ENCODE measurements at places on chromosomes 16 and 17.

DNA sequence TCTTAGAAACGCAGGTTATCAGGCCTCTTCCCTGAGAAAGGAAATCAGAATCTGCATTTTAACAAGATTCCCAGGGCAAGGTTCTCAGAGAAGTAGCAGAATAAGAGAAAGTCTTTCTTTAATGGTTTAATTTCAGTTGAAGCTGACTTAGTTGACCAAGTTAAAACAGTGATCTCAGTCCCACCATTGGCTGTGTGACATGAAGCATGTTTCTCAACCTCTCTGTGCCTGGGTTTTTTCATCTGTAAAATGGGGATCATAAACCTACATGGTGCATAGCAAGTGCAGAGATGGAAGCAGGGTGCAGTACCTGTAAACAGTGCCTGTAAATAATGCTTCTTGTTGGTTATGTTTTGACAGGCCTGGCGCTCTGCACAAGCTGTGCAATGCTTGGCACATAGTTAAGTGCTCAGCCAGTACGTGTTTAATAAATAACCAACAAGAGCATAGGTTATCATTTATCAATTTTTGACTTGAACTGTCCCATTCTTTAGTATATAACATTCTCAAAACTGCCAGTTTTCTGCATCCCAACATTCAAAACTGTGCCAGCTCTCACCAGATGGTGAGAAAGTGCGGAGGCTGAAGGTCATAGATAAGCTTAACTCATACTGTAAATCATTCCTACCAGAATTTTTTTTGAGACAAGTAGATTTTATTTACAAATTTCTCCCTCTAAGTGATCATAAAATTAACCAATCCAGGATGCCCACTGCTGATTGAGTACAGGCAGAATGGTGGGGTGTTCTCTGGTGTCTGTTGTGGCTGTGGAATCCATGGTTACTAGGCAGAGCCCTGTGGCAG is 6.9 kb downstream of the C17orf67 start:
- no peak for DNase-seq

DNA sequence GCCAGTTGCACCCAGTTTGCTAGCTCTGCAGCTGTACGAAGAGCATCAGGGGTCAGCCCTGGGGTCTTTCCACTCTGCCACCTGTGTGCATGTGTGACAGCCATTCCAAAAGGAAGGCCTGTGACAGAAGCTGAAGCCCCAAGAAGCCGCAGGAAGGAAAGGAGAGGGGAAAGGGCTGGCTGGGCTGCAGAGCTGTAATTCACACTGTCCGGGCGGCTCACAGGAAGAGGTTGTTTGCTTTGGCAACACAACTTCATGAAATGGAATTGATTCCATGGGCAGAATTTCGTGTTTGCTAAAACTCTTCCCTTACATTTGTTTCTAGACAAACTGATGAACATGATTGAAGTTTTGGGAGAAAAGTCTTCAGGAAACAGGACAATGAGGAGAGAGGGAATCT is 14.8 kb downstream of the TMEM204 start:
- DNase-seq = no peak

GRCh38 chr16:20191566-20191965 is 117.9 kb upstream of the GPR139 start:
- no peak for DNase-seq

DNA sequence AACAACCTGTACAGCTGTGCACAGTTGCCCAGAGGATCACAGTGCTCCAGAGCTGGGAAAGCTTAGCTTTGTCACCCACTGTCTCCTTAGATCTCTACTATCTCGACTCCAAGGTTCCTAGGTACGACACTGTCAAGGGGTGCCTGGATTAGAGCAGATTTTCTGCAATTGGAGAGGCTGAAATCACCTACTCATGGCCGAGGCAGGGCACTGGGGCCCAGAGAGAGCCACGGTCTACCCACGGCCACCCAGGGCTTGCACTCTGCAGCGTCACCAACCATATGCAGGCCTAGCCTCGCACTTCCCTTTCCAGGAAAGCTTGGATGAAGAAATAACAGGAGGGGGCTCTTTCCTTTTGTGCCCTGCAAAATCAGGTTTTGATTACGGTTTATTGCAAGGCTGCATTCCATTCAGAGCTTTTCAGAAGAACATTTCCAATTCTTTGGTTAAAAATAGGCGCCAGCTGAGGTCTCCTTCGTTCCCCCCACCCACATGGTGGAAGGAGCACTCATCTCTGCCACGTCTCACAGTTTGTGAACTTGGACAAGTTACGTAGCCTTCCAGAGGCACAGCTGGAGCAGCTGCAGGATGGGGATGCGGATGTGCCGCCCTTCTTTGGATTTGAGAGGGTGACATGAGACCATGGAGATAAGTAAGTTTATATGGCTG is 80.0 kb downstream of the IRX5 start:
- DNase-seq = no peak

DNA sequence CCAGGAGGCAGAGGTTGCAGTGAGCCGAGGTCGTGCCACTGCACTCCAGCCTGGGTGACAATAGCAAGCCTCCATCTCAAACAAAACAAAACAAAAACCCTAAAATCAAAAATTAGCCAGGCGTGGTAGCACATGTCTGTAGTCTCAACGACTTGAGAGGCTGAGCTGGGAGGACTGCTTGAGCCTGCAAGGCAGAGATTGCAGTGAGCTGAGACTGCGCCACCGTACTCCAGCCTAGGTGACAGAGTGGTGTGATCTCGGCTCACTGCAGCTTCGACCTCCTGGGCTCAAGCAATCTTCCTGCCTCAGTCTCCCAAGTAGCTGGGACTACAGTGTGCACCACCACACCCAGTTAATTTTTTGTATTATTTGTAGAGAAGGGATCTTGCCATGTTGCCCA is 87.6 kb downstream of the MYH11 start:
- DNase-seq = no peak

DNA sequence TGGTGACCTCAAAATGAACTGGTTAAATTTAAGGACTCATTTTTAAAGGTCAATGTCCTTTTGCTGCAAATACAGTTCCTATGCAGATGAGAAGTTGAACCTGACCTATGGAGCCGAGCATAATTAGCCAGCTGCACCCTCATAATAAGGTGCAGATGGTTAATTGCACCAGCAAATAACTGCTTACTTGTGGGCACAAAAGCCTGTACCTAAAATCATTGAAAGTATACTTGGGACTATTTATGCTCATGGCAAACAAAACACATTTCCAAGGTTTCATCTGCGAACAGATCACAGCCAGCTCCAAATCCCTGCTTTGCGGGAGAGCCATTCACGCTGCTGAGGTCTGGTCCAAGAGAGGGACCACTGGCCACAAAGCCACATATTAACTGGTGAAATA is 13.0 kb downstream of the HYDIN start:
- DNase-seq = no peak

DNA sequence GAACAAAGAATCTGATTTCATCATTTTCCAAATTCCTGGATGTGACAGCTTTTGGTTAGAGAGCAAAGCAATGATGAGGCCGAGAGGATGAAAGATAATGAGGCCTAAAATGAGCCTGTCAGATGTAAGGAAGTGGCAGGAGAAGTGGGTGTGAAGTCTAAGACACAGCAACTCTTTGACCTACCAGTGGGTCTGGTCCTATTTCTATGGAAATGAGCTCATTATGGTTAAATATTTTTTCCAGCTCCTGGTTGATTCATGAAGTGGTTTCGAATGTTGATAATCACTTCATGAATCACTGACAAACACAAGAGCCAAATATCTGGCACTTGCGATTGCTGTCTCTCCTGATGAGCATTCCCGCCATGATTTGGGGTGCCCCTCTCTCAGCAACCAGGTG is 273.3 kb upstream of the CDH5 start:
- DNase-seq = no peak

DNA sequence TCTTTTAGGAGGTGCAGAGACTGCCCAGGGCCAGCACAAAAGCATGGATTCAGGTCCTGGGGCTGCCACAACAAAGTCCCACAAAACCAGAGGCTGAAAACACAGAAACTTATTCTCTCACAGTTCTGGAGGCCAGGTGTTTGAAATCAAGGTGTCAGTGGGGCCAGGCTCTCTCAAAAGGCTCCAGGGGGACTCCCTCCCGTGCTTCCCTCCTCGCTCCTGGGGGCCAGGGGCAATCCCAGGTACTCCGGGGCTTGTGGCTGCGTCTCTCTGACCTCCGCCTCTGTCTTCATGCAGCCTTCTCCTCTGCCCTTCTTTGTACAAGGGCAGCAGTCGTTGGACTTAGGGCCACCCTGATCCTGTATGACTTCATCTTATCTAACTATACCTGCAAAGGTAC is 8.3 kb upstream of the RBFOX3 start:
- no peak for DNase-seq

DNA sequence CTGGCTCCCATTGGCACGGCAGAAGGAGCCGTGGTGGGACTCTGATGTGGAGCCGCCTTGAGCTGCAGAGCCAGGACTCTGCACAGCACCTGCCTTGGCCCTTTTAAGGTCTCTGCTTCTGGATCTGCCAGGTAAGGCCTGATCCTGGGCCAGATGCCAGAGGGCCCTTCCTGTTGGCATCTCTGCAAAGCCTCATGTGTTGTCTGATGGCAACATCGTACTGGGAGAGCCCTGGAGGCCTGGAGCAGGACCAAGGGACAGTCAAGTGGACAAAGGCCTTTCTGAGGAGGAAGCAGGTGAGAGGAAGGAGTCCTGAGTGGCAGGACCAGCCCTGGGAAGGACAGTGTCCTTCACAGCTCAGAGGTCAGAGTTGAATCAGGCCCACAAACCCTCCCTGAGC is 26.1 kb downstream of the SOCS1 start:
- DNase-seq = no peak

- DNase-seq = no peak
Observed at GRCh38 chr17:44356241-44356640, 7.4 kb downstream of the FAM171A2 start.

DNA sequence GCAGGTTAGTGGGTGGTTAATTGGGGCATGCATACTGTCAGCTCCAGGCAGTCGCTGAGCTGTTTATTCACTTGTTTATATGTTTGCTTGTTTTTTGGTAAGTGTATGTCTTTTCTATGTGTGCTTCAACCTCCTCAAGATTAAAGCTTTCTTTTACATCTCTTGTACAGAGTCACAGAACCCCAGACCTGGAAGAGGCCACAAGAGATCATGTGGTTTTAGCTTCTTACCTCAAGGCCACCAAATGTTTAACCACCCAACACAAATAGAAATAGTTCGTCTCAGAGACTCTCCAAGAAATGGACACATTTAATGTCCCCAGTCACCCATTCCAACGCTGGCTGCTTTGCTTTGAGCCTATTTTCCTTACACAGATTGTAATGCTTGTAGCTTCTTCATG is 11.8 kb upstream of the TMEM98 start:
- DNase-seq = no peak

- no peak for DNase-seq
Observed at GRCh38 chr17:27289856-27290255, 4.1 kb upstream of the WSB1 start.

GRCh38 chr17:57523926-57524632 is 221.0 kb downstream of the CCDC182 start:
- DNase-seq = no peak

- no peak for DNase-seq
Observed at GRCh38 chr16:57795431-57795878, 6.8 kb downstream of the KIFC3 start.

- no peak for DNase-seq
Observed at GRCh38 chr16:17431012-17431411, 39.7 kb downstream of the XYLT1 start.

DNA sequence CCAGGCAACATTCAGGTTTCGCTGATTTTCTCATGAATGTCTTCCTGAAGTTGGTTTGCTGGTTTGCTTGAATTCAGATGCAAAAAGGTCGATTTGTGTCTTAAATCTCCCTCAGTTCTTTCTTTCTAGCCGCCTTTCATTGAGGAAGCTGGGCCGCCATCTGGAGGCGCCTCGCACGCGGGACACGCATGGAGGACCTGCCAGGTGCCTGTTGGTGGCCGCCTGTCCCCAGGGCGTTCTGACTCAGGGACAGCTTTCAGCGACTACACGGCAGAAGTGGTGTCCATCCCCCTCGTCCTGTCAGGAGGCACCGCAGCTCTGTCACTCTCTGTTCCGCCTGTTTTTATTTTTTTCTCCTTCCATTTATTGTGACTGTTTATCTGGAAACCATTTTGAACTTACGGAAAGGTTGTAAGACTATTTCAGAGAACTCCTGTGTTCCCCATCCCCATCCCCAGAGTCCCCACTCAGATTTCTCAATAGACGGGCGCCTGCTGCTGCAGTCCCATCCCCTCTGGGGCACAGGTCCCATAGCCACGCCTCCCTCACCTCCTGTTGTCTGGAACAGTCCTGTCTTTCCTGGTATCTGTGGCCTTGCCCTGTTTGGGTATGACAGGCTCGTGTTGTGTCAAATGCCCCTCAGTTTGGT is 33.2 kb downstream of the COX4I1 start:
- no peak for DNase-seq

- DNase-seq = no peak
Observed at GRCh38 chr17:7437369-7437863, 1.9 kb upstream of the FGF11 start.

DNA sequence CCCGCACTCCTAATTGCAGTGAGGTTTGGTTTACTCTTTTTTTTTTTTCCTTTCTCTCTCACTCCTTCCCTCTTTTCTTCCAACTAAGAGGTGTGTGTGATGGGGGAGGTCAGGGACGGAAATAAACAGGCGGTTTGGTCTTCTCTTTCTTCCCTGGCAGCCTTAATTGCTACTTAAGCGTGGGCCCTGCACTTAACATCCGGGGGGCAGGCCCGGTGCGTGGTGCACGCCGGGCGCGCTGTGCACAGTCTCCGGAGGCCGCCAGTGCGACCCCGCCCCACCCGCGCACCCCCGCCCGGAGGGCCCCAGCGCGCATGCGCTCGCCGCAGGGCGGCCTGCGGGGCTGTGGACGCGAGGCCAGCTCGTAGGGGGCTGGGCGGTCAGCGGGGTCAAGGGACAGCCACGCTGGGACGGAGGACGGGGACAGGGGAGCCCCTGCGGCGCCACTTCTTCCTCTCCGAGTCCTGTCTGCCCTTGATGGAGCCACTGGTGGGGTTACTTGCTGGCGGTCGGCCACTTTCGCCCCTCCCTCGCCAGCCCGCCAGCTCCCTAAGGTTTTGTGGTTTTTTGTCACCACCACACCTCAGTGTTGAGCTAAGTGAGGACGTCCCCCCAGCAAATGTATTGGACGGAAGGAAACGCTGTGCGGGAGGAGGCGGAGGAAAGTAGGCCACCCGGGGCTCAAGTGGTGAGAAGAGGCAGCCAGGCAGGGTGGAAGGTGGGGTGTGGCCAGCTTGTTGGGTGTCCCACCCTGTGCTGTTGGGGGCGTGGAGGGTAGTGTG is 120.9 kb downstream of the MRM1 start:
- DNase-seq = no peak
